ENCODE measurements at places on chromosomes 7 and 10. TPM values are rescaled to one million over a fixed set of nuclear protein-coding genes. Genes with fewer than 3 reads are reported as not detected.
A peak's percentile ranks its signal among the peaks of the same experiment; 100 is the strongest.

DNA sequence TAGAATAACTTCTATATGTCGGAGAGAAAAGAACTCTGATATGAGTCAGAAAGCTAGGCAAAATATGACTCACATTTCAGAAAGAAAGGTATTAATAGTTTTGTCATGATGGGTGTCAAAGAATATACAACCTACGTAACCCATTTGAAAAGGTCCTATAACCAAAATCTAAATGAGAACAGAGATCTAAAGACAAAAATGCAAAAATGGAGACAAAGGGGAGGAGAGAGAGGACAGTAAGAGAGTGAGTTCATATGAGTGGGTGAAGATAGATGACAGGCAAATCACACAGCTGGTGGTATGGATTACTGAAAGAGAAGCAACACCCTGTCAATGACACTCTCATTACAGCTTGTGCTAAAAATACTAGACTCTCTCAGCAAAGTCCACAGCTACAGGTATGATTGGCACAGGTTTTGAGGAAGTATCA lies 25.6 kb downstream of the ANKMY2 start:
- DNase-seq: no peak

GRCh38 chr10:95909561-95909960 lies 1.8 kb downstream of the CC2D2B start:
- no peak for DNase-seq

GRCh38 chr10:49356944-49357343 lies 38.9 kb downstream of the DRGX start:
- no peak for DNase-seq

The SERPINE1 gene
- total RNA-seq: 0.78 TPM

GRCh38 chr10:33952692-33953360 lies 618.4 kb upstream of the NRP1 start:
- no peak for DNase-seq

The ABCB4 gene
- 0.47 TPM for total RNA-seq

GRCh38 chr10:120805014-120805812 lies 45.9 kb upstream of the WDR11 start:
- no peak for DNase-seq

- DNase-seq: no peak
Measured at GRCh38 chr10:54469587-54470323, 331.3 kb downstream of the PCDH15 start.

GRCh38 chr10:4902571-4903011 lies 60.6 kb upstream of the AKR1C1 start:
- DNase-seq: no peak

- no peak for DNase-seq
Measured at GRCh38 chr10:13511409-13511808, 17.4 kb downstream of the BEND7 start.

DNA sequence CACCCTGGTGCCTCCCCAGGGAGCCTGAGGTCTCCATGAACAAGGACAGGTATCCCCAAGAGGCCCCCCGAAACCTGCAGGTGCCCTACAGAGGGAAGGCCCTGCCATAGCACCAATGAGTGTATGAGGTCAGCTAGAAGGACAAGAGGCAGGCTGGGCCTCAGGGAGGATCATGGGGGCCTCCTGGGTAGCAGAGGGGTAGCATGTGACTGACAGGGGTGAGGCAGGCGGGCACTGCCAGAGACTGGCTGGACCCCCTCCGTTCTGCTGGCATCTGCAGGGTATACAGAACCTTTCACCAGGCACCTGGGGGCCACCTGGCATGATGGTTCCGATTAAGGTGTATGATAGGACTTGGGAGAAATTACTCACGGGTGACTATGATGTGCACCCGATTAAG lies 79.2 kb upstream of the KCTD7 start:
- DNase-seq: no peak

- peak; percentile 51 for DNase-seq
Measured at GRCh38 chr7:100745184-100745583, 11.8 kb downstream of the ZAN start.

The STEAP2 gene
- 2.3 TPM for total RNA-seq

GRCh38 chr10:6781133-6781770 lies 201.2 kb upstream of the PRKCQ start:
- DNase-seq: no peak

The PTPRE gene
- total RNA-seq: 19.8 TPM

DNA sequence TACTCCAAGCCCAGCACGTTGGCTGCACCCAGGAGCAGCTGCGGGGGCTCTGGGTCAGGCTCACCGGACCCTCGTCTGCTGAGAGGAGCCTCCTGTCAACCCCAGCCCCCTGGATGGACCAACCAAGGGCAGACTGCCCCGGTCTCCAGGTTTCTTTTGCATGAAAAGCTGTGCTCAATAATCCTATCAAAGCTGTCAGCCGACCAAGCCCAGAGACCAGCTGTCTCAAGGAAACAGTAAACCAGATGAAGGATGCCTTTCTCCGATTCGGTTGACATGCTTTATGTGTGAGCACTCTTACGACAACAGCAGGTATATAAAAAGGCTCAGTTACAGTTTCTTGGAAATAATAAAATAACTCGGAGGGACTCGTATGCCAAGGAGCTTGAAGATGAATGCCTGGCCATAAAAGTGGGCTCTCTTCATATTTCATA lies 71.6 kb upstream of the BAIAP2L1 start:
- no peak for DNase-seq

DNA sequence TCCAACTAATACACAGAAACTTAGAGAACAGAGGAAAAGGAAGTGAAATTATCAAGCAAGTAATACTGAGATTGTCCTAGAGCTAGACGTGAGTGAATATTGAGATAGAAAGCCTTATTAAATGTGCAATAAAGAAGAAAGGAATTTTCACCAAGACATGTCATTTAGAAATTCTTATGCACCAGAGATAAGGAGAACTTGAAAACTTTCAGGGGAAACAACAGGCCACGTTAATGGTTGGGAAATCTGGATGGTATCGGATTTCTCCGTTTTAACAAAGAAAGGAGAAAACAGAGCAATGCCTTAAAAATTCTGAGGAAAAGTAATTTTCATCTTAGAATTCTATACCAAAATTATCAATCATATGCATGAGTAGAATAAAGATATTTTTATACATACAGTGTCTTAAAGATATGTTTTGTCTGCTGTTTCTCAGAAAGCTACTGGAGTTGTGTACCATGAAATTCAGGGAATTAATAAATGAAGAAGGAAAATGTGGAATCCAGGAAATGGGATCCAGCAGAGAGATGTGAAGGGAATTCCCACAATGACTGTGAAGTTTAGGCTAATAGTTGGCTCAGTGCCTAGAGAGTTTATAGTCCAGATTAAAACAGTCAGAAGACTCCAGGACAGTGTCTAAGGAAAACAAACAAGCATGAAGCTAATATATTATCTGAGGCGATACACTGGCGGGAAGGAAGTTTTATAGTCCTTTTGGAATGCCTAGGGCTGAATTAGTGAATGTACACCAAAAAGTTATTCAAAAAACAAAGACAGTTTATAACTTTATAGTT lies 159.5 kb downstream of the PPP1R9A start:
- DNase-seq: no peak

DNA sequence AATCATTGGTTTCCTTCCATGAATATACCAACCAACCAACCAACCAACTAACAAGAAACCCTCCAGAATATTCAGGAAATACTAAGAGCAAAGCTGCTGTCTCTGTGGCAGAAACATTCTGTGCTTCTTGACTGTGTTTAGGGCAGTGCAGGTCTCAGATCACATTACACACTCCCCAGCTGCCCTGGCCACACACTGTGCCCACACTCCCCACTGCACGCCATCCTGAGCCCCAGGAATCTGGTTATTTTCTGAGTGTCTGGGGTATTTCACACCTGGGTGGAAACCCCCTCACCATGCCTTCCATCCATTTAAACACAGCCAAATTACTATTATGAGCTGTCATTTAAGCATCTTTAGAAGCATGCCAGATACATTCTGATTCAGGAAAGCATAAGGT lies 183.7 kb upstream of the ANK3 start:
- no peak for DNase-seq

DNA sequence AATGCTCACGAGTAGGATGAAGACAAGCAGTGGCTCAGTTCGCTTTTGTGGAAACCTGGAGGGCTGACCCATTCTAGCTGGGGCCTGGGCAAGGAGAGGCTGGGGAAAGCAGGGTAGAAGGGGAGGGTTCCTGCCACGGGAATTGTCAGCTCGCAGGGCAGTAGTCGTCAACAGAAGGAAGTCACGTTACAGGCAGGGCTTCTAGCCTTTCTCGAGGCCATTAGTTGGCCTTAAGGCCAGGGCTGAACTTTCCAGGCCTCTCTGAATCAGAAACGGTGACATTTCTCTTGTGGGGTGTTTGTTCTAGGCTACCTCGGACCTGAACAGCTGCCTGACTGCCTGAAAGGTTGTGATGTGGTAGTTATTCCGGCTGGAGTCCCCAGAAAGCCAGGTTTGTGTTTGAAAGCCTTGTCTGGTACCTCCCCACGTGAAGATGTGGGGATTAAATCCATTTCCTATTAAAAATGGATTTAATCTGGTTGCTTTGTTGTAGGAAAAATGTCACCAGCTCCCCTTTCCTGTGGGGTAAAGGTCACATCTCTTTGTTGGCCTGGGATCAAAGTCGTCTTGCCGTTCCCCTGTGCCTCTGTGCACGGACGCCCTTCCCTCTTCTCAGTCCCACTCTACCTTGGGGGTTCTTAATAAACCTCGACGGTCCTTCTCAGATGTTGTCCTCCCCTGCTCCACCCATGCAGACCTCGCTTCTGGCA lies 9.4 kb downstream of the MDH2 start:
- DNase-seq: no peak

GRCh38 chr7:55432939-55433784 lies 68.0 kb downstream of the LANCL2 start:
- no peak for DNase-seq

DNA sequence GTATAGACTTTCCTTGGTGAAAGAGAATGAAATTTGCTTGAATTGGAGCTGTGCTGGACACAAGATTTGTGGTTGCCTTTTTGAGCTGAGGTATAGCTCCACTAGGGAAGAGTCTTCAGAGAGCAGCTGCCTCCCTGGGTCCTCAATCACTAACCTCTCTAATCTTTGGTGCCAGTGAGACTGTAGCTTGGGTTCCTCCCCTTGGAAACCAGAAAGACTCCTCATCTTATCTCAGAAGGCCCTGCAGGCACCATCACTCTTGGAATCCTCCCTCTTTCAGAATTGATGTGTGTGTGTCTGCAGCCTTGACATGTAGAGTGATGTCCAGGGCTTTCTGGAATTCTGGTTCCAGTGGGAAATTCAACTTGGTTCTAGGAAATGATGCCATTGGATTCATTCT lies 426.5 kb downstream of the RPS24 start:
- no peak for DNase-seq

GRCh38 chr7:489876-490275 lies 29.8 kb downstream of the PDGFA start:
- DNase-seq: no peak

The CFAP70 gene
- 0.62 TPM for total RNA-seq

GRCh38 chr10:100652406-100653135 lies 92.8 kb upstream of the PAX2 start:
- DNase-seq: no peak

The CCL24 gene
- not detected for total RNA-seq

The ARHGAP22 gene
- total RNA-seq: 2.2 TPM

GRCh38 chr7:50073093-50073492 lies 20.0 kb downstream of the ZPBP start:
- DNase-seq: no peak

The ZCCHC24 gene
- total RNA-seq: 6.2 TPM

- DNase-seq: no peak
Measured at GRCh38 chr7:6165075-6165474, 107.3 kb downstream of the CYTH3 start.

The PNLIPRP1 gene
- total RNA-seq: not detected

DNA sequence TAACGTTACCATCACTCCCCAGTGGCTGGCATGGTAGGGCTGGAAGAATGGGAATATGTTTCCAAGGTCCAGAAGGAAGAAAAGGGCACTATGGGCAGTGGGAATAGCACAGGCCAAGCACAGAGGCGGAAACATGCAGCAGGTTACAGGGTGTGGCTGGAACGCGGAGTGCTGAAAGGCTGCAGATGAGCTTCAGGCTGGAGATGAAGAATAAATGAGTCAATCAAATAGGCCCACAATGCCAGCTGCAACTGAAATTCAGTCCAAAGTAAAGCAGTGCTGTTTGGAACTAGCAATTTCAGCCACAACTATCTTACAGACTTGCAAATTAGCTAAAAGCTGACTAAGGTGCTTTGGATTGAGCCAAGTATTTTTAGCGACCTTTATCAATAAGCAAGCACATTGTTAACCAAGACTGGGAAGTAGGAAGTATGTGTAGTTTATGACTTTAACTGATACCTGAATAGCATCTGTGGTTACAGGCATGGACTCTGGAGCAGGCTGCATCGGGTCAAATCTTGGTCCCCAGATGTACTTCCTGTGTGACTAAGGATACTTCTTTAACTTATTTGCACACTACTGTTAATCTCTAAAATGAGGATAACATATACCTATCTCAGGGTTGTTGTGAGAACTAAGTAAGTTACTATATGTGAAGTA lies 77.5 kb upstream of the CTTNBP2 start:
- DNase-seq: no peak

- DNase-seq: no peak
Measured at GRCh38 chr7:142194201-142194600, 63.7 kb downstream of the PRSS58 start.

GRCh38 chr7:44706788-44707557 lies 41.7 kb upstream of the ZMIZ2 start:
- DNase-seq: no peak

The EN2 gene
- not detected for total RNA-seq

- no peak for DNase-seq
Measured at GRCh38 chr7:117051808-117052207, 98.5 kb downstream of the ST7 start.

- no peak for DNase-seq
Measured at GRCh38 chr7:158463317-158463716, 124.3 kb downstream of the PTPRN2 start.

- no peak for DNase-seq
Measured at GRCh38 chr7:89757910-89758309, 396.4 kb upstream of the STEAP1 start.

The TSPAN15 gene
- total RNA-seq: 3.1 TPM

GRCh38 chr7:112058686-112059085 lies 147.5 kb downstream of the DOCK4 start:
- no peak for DNase-seq

DNA sequence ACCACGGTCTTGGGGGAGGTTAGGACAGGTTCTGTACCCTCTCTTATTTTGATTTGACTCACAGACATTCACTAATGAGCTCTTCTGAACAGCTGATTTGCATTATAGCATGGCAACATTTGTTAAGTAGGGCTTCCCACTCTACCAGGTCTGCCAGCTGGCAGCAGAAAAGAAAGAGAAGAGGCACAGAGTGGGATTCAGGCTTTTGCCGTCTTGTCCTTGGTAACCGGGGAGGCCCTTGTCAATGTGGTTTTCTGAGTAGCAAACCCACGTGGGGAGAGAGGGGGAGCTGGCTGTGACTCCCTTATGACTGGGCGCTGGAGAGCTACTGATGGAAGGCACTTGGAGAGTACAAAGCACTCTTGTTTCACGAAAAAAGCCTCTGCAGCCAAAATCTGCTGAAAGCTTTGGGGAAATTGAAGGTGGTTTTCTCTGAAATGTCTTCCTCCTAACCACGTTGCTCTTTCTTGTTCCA lies 355.3 kb upstream of the GALNT17 start:
- peak; percentile 78 for DNase-seq

- no peak for DNase-seq
Measured at GRCh38 chr7:32676249-32676941, 181.1 kb downstream of the AVL9 start.

The NACAD gene
- 5.5 TPM for total RNA-seq

- no peak for DNase-seq
Measured at GRCh38 chr10:116878123-116878522, 28.8 kb downstream of the ENO4 start.

GRCh38 chr10:3584926-3585784 lies 199.9 kb downstream of the KLF6 start:
- DNase-seq: no peak

The SFRP4 gene
- total RNA-seq: 1.1 TPM

The MXI1 gene
- total RNA-seq: 68.2 TPM
